ENCODE measurements at places on chromosomes 13 and 19. TPM values are rescaled to one million over a fixed set of nuclear protein-coding genes. Genes with fewer than 3 reads are reported as not detected.

The SGTA gene
- total RNA-seq, result 38.5 TPM

The GDF15 gene
- total RNA-seq, result 8.3 TPM

The TEX29 gene
- total RNA-seq, result 1.6 TPM

The LRP3 gene
- 21.7 TPM for total RNA-seq

The ZNF776 gene
- total RNA-seq, result 18.1 TPM

The SULT2A1 gene
- total RNA-seq, result not detected

The PEAK3 gene
- total RNA-seq, result 0.71 TPM

The SSC5D gene
- 13.5 TPM for total RNA-seq

The FLT1 gene
- total RNA-seq, result 84.8 TPM

The IZUMO1 gene
- 0.27 TPM for total RNA-seq

The CCNE1 gene
- total RNA-seq, result 4.1 TPM

The PCDH17 gene
- total RNA-seq, result 8.0 TPM

The AMER2 gene
- total RNA-seq, result 0.04 TPM

The GZMM gene
- total RNA-seq, result 1.4 TPM

The NLRP11 gene
- not detected for total RNA-seq

The ANKLE1 gene
- total RNA-seq, result 1.7 TPM

The ICAM5 gene
- total RNA-seq, result 1.6 TPM

The PLPPR3 gene
- not detected for total RNA-seq

The ATP8B3 gene
- total RNA-seq, result 2.3 TPM

The CGB3 gene
- not detected for total RNA-seq

The IL17D gene
- 4.9 TPM for total RNA-seq

The CAB39L gene
- 83.6 TPM for total RNA-seq

The CPB2 gene
- not detected for total RNA-seq

The OR7G2 gene
- total RNA-seq, result not detected

The OR10H1 gene
- total RNA-seq, result not detected

The ANKRD27 gene
- total RNA-seq, result 37.9 TPM

The KCNRG gene
- total RNA-seq, result 0.45 TPM

The KIR2DL1 gene
- total RNA-seq, result not detected

The CCL25 gene
- total RNA-seq, result not detected

The CAPN12 gene
- 5.6 TPM for total RNA-seq

The RINL gene
- total RNA-seq, result 9.6 TPM

The SERP2 gene
- 9.6 TPM for total RNA-seq

The ZNF69 gene
- 7.4 TPM for total RNA-seq

The NKPD1 gene
- not detected for total RNA-seq

All from sciatic nerve (tissue), 2 donors.